ENCODE measurements at places on chromosomes 2 and 18. TPM values are rescaled to one million over a fixed set of nuclear protein-coding genes. Genes with fewer than 3 reads are reported as not detected.
A peak's percentile ranks its signal among the peaks of the same experiment; 100 is the strongest.

GRCh38 chr2:88880441-88880953 is 189.0 kb downstream of the RPIA start:
- no peak for DNase-seq

GRCh38 chr2:69298261-69298660 is 88.8 kb downstream of the GFPT1 start:
- DNase-seq = no peak

GRCh38 chr2:201450954-201451291 is 335 bp downstream of the TRAK2 start:
- no peak for DNase-seq

GRCh38 chr2:216023055-216023648 is 9.8 kb upstream of the MREG start:
- DNase-seq = no peak

GRCh38 chr2:236910781-236911495 is 174.8 kb upstream of the COPS8 start:
- peak; percentile 18 for DNase-seq

EPHA4 gene
- 32.6 TPM for total RNA-seq

IL1R1 gene
- total RNA-seq = 93.3 TPM

Data from ureter (tissue), 1 donor.